GF-D8 (cell line): ENCODE measurements at places on chromosomes 3 and 15.

DNA sequence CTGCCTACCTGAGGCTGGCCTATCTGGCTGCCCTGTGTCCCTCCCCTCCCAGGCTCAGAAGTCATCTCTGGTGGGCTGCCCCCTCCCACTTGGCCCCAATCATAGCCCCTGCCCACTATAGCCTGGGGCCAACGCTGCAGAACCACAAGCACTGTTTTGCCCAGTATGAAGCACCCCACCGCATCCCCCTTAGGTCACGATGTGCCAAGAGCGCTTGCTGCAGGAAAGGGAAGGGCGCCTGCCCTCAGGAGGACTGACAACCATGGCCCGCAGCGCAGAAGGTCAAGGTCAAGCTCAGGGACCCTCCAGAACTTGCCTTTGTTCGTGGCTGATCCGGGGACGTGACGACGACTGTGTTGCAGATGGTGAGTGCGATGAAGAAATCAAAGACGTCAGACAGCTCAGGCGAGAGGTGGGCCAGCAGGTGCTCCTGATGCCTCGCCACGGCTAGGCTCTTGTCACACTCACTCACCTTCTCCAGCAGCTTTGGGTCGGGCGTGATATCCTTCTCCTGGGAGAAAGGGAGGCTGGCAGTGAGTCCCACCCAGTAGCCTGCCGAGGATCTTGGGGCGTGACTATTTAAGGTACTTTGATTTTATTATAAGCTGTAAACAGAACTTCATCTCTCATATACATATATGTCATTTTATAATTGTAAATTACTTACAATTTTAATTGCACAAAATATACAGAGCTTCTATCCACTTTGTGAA, 146.6 kb downstream of the ATP10A start:
- DNase-seq: no peak

DNA sequence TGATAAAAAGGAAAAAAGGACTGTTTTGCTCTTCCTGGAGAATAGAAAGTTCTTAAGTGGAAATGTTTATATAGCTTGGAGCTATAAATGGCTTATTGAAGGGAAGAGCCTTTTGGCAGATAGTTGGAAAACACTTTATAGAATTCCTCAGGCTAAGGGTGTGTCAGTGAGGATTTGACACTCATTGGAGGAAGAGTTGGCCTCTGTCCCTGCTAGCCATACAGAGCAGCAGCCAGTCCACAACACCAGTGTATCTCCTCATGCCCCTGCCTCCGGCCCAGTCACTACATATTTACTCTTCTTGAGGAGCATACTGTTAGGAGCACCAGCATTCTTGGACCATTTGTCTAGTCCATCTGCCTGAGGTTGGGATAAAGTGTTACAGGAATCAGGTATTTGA, 36.2 kb downstream of the KLHL18 start:
- no peak for DNase-seq

GRCh38 chr3:25586553-25586952, 78.2 kb downstream of the TOP2B start:
- DNase-seq: no peak

- no peak for DNase-seq
Observed at GRCh38 chr15:66999046-66999968, 66.1 kb upstream of the SMAD3 start.

- DNase-seq: no peak
Observed at GRCh38 chr15:48865370-48866079, 12.4 kb upstream of the EID1 start.

DNA sequence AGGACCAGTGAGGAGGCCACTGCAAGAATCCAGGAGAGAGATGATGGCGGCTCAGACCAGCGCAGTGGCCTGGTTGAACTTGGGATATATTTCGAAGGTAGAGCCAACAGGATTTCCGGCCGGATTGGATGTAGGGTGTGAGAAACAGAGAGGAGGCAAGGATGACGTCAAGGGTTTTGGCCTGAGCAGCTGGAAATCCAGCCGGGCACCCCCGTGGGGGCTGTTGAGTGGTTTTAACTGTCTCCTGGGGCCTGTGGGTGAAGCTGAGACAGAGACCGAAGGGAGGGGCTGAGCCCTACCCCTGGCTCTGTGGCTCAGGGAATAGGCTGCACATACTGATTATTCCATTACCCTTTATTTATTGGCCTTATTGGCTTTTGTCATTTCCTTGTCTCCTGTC, 45.7 kb downstream of the EXOG start:
- DNase-seq: no peak

GRCh38 chr3:42192334-42193200, 73.4 kb downstream of the CCK start:
- DNase-seq: peak; percentile 75

DNA sequence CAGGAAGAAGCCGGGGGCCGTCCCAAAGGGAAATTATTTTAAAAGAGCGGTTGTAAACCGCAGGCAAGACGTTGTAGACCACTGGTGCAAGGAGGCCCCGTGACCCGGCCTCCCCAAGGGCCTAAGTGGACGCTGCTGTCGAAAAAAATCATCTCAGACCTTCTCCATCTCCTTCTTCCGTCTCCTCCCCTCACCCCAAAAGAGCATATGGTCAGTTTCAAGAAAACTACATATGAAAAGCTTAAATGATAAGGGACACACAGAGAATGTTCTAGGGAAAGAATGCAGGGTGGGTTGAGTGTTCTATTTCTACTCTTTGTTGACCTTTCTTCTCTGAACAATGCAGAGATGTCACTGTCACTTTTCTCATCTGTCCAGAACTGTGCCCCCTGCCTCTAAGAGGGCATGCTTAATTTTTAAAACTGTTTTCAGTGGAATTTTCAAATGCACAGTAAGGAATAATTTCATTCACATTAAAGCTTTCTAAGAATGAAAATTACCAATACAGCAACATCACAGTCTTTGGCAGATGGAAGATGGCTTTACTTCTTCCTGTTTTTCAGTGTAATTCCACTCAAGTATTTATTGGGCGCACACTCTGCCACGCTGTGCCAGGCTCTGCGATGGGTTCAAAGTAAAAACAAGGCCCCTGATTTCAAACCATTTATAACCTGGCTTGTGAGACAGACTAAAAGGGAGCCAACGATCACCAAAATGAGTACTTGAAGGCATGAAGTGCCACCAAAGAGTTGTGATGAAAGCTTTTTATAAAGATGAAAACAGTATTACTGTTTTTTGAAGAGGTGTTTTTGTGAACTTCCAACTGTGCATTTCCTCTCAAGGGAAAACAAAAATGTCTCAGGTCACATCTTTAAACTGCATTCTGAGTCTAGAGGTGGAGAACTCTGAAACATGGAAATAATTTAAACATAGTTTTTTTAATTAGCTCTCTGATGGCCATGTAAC, 891 bp upstream of the TOP2B start:
- DNase-seq: peak; percentile 92

DNA sequence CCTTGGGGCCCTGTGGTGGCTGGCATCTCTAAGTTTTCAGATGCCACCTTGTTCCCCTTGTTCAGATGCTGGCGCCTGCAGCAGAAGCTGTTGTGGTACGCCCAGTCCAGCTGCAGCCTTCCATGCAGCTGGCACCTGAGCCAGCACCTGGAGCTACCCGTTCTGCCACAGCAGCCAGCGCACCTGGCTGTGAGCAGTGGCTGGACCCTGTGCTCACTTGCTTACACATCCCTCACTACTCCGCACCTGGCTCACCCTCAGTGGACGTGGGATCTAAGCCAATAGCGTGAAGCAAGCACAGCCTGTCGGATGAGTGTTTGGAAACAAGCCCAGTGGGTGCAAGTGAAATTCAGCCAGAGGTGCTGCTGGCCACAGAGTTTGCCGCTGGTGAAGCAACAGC, 607.5 kb upstream of the BCHE start:
- DNase-seq: no peak

- DNase-seq: no peak
Observed at GRCh38 chr15:76222159-76222558, 89.1 kb downstream of the ETFA start.

- DNase-seq: no peak
Observed at GRCh38 chr15:71136793-71137518, 21.7 kb downstream of the THSD4 start.

GRCh38 chr3:32751377-32751776, 66.4 kb downstream of the CNOT10 start:
- DNase-seq: no peak

DNA sequence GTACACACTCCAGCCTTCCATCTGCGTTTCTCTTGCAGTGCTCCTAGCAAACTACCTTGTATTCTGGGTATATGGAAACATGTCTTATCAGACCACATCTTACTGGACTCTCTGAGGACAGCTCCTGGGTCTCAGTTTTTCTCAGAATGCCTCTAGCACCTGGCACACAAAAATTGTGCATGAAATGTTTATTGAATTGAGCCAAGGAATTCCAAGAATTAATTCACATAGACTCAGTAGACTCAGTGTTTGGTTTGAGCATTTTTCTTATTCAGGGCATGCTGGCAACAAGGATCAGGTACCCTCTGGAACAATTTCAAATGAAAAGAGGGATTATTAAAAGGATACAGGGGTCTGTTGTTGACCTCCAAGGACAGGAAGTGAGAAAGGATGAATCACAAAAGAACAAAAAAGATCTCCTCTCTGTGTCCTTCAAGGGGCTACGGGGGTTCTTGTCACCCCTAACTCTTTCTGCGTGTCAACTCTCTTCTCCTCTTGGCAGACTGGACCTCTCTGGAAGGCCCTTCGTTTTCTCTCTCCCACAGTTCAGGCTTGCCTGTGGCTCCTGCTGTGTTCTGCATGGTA, 270.0 kb upstream of the HES1 start:
- DNase-seq: no peak

DNA sequence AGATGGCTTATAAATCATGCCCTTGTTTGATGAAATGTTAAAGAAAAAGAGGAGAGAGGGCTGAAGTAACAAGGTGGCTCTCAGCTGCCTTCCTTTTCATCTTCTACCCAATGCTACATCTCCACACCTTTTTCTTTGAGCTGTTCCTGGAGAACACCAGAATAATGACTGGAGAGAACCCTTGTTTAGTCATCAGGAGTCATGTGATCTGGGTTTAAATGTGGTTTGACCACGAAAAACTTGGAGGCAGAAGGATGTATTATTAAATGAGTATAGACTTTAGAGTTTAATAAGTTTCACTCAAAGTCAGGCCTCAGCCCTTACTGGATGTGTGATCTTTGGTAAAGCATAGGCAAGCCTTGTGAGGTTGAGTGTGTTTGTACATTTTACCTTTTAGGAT, 230.3 kb upstream of the TBL1XR1 start:
- DNase-seq: no peak

GRCh38 chr3:194224471-194225417, 88.8 kb downstream of the HES1 start:
- DNase-seq: no peak

- no peak for DNase-seq
Observed at GRCh38 chr3:52827866-52828376, 2.6 kb downstream of the ITIH4 start.

GRCh38 chr15:74263466-74263865, 27.3 kb downstream of the CCDC33 start:
- DNase-seq: no peak

DNA sequence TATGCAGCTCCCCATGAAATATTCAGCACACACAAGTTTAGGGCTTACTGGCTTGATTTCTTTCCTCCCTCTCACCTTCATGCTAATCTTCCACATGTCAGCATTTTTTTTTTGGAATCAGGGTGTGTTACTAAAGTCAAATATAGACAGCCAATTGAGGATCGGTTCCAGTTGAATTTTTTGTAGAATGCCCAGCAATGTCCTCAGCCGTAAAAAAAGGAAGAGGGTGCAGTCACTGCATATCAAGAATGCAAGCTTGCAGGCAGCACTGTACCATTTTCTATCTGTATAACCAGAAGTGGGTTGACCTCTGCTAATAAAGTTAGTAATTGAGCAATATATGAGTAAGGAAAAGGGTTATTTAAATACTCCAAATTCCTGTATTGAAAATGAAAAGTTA, 51.4 kb upstream of the CHMP2B start:
- DNase-seq: no peak

DNA sequence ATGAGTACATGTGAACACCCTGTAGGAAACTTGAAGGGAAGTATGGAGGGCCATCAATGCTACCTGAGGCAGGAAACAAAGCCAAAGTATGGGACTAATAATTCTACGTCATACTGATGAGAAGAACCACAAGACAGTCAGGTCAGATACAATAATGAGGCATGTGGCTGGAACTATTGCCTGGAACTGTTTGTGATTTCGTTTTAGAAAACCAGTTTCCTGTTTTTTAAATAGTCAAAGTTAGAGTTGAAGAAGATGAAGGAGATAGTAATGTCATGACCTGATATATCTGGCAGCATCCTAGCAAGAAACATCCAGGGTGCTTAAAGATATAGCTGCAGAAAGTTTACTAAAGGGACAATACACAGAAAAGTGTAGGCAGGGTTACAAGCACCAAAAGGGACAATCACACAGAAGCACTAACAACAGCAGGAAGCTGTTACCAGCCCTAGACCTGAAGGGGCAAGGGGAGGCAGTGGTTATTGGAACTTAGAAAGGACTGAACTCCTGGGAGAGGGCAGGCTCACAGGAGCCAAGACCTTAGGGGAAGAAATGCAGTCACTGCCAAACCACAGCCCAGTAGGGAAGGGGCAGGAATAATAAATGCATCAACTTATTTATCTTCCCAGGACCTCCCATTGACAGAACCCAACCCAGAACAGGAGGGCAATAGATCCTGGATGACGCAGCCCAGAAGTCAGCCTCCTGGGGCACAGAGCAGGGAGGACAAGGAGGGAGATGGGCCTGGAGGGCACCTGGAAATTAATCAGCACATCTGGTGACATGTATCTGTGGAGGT, 302.1 kb upstream of the STT3B start:
- no peak for DNase-seq

DNA sequence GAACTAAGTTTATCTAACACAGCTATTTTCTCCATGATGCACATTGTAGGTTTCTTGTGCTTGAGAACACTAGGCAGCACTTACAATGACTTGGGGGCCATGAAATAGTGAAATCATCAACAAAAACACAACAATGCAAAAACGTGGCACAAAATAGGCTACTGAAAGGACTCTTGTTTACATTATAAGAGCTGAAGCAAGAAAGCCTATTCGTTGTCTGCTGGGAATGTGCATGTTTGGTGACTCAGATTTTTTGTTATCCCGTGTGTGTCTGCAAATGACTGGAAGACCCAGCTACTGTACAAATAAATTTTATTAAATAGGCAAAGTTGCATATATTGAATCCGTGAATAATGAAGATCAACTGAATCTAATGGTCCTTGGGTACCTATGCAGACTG, 85.0 kb downstream of the TCF12 start:
- DNase-seq: no peak

GRCh38 chr3:65894679-65895453, 143.9 kb downstream of the MAGI1 start:
- DNase-seq: no peak
